ENCODE measurements at places on chromosomes 16 and 17.

GRCh38 chr16:3038256-3038655, 1.5 kb upstream of the BICDL2 start:
- no peak for DNase-seq

GRCh38 chr17:51010173-51010675, 110.4 kb downstream of the SPAG9 start:
- DNase-seq: no peak

- peak; percentile 46 for DNase-seq
Measured at GRCh38 chr16:89863741-89864526, 9.5 kb upstream of the TCF25 start.

- DNase-seq: no peak
Measured at GRCh38 chr16:67946128-67946569, 2.2 kb upstream of the LCAT start.

GRCh38 chr16:67082891-67083290, 26.9 kb upstream of the PHAF1 start:
- no peak for DNase-seq

DNA sequence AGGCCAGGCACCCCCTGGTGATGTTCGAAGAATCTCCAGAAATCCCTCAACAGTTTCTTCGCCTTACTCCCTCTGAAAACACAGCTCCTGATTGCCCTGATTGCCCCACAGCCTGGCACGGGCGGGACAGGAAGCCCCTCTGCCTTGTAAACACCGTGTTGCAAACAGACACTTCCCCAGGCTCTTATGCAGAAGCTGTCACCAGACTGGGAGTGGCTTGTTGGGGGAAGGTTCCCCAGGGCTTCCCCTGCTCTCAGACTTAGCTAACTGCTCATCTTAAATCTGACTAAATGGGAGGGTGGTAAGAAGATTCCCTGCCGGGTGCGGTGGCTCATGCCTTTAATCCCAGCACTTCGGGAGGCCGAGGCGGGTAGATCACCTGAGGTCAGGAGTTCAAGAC, 11.2 kb downstream of the PIK3R5 start:
- no peak for DNase-seq

- DNase-seq: no peak
Measured at GRCh38 chr16:53745086-53745485, 41.1 kb downstream of the FTO start.

- DNase-seq: peak; percentile 49
Measured at GRCh38 chr17:7132511-7133094, 18.0 kb upstream of the ASGR2 start.

DNA sequence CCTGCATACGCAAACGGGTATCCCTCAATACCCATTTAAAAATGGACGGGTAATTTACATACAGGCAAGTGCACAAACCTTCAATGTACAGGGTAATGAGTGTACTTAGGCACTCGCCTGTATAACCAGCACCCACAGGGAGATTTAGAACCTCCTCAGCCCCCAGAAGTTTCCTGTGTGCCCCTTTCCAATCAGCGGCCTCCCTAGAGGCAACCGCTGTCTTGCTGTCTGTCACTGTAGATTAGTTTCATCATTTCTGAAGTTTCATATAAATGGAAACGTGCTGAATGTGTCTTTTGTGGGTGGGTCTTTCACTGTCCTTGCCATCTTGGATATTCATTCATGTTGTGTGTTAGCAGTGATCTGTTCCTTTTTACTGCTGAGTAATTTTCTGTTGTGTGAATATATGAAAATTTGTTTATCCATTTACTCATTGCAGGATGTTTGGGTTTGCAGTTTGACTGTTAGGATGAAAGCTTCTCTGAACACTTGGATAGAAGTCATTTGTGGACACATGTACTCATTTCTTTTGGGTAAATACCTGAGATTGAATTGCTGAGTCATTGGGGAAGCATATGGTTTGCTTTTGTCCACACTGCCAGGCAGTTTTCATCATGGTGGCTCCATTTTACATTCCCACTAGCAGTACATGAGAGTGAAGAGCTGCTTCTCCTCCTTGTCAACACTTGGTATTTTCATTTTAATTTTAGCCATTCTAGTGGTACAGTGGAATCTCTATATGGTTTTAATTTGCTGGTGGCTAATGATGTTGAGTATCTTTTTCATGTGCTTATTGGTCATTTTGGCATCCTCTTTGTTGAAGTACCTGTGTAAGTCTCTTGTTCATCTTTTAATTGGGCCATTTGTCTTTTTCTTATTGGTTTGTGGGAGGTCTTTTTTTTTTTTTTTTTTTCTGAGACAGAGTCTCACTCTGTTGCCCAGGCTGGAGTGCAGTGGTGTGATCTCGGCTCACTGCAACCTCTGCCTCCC, 2.1 kb upstream of the ADCY7 start:
- no peak for DNase-seq

DNA sequence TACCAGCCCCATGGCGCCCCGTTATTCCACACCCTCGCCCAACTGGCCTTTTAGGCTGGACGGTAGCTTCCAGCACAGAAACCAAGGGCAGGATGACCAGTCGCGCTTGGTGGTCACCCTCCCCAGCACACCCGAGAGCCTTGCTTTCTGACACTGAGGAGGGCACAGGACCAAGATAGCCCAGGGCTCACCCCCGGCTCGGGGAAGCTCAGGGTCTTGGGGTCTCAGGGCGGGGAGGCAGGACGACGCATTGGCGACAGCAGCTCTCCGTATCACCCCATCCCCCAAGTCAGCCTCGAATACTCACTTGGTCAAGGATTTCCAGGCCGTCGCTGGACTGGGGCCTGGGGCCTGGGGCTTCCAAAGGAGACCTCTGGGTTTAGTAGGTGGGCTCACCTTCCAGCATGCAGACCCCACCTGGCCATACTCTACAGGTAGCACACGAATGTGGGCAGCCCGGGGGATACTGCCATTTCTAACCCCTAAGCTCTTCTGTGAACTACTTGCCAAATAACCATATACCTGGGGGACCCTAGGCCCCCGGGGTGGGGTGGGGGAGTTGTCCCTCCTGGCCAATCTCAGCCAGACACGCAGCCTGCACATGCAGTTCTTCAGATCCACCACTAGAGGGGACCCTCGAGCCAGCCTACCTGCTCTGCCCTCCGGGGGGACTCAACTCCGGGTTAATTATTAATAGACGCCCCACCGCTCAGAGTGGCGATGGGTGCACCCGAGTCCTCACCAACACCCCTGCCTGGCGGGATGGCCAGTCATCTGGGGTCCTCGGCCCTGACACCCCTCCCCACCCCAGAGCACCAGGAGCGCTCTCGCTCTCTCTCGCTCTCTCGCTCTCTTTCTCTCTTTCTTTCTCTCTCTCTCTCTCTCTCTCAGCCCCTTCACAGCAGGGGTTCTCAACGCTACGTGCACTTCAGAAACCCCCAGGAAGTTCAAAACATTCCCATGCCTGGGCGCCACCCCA, 30.0 kb downstream of the TBC1D16 start:
- peak; percentile 71 for DNase-seq

DNA sequence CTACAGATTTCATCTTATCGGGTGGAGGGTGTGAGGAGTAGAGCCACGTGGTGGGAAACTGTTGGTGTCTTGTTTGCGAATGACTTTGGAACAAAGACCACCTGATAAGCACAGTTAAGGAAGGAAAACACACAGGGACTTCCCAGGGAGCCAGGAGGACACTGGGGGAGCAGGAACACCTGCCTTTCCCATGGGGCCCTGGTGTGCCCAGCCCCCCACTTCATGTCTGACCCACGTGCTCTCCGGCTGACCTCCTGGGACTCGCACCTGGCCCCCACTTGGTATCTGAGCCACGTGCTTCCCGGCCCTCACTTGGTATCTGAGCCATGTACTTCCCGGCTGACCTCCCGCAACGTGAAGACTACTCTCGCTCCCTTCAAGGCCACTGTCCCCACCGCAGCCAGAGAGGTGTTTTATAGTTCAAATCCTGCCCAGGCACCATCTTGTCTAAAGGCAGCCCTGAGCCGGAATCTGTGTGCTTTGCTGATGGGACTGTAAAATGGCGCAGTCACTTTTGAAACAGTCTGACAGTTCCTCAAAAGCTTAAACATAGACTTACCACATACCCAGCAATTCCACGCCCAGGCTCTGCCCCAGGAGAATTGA, 5.4 kb upstream of the CSNK1D start:
- DNase-seq: no peak

DNA sequence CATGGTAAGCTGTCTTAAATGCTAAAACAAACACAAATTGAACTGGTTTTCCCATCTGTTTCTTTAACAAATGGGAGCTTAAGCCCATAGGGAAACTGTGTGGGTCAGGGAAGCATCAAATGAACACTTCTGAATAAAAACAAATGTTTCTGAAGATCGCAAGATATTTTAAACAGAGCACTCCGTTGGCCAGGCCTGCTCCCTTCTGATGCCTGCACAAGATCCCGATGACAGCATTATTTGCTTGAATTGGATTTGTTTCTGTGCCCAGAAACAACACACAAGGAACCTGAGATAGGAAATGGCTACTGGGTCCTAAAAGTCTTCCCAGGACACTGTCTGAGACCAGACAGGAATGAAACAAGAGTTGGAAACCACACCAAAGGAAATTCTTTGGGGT, 425.8 kb upstream of the ZFHX3 start:
- no peak for DNase-seq

- no peak for DNase-seq
Measured at GRCh38 chr16:86052926-86053325, 154.0 kb downstream of the IRF8 start.

- no peak for DNase-seq
Measured at GRCh38 chr17:56222255-56222654, 69.0 kb downstream of the ANKFN1 start.

DNA sequence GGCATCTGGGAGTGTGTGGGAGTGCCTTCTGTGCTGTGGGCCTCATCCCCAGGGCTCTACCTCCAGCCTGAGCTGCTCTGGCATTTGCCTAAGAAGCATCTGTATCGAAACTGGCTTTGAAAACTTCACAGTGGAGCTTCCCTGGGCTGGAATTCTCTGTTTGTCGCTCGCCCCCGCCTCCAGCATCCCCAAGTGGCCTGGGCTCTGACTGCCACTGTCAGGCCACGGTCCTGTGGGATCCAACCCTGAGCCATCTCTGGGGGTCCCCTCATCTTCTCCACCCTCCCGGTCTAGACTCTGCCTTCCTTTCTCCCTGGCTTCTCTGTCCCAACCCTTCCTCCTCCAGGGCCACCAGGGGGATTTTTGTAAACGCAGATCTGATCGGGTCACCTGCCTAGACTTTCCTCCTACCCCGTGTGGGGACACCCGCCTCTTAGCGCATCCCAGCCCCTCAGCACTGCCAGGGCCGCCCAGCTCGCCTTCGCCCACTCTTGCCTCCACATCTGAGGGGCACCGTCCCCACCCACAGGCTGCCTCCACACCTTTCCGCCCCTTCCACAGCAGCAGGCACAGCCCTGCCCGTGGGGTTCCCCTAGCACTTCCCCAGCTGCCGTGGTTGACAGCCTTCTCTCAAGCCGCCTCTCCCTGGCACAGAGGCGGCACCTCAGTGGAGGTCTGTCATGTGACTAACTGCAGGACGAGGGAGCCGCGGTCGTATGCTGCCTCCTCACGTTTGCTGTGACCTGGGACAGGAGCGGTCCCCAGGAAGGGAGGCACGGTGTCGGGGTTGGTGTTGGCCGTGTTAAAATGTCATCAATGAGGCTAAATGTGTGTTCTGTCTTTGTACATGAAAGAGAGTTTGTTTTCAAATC, 12.0 kb downstream of the TBC1D24 start:
- peak; percentile 44 for DNase-seq

GRCh38 chr17:604765-605164, 109.9 kb downstream of the VPS53 start:
- DNase-seq: no peak

GRCh38 chr17:43660816-43661493, 767 bp downstream of the MEOX1 start:
- no peak for DNase-seq

- no peak for DNase-seq
Measured at GRCh38 chr17:8039611-8040168, 831 bp downstream of the ALOX15B start.

GRCh38 chr17:40345161-40345993, 19.2 kb downstream of the GJD3 start:
- DNase-seq: no peak

- DNase-seq: no peak
Measured at GRCh38 chr16:75572864-75573542, 6.8 kb downstream of the GABARAPL2 start.

DNA sequence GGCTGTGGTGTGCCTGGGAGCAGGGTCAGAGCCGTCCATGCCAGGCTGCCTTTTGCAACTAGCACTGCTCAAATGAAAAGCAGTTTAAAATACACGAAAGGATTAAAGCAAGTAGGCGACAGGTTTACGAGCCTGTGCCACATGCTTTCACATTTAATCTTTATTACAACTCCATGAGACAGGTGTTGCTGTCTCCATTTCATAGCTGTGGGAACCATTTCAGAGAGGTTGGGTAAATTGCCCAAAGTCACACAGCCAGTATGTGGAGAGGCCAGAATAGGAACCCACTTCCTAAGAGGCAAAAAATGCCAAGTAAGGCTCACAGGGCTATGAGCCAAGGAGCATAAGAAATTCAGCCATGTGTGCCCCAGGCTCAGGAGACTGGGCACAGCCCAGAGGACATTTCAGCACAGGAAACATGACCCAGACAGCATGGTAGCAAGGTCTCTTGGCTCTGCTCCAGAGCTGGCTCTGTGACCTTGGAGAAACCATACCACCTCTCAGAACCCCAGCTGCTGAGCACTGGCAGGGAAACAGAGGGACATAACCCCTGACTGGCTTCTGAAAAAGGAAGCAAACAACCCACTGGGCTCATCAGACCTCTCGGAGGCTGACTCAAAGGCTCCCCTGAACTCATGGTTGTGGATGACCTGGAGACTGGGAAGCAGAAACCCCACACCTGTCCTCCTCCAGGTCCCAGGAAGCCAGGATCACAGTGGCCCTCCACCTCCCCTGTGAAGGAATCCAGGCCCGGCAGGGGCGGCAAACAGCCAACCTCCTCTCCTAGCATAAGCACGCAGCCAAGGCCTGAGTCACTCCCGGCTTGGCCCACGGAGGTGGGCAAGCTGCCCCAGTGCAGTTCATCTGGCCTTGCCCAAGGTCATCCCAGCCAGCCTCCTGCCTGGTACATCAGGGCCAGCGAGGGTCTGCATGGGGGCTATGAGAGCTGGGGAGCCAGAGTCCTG, 40.3 kb upstream of the MRPS23 start:
- no peak for DNase-seq

DNA sequence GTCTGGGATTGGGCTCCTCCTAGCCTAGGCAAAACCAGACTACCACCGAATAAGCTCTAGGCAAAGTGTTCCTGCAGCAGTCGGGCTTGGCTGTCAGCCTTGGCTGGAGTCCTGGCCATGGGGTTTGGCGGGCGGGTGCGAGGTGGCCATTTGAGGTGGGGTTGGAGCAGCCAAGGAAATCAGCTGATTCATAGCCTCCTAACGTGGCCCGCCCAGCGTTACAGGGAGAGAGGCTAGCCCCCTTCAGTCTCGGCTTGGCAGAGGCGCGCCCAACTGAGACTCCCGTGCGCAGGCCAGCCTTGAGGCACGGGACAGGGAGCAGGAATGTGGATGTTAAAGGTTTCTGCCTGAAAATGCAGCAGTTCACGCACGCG, 1.9 kb downstream of the PMP22 start:
- no peak for DNase-seq

GRCh38 chr16:68605746-68606145, 39.4 kb upstream of the CDH3 start:
- DNase-seq: no peak

GRCh38 chr17:72882426-72882825, 210.1 kb downstream of the SLC39A11 start:
- no peak for DNase-seq

GRCh38 chr16:15032547-15033308, 23.1 kb downstream of the NTAN1 start:
- peak; percentile 30 for DNase-seq

GRCh38 chr17:68035131-68035522, 408 bp upstream of the KPNA2 start:
- no peak for DNase-seq

All from NAMALWA (cell line).